ENCODE measurements at places on chromosomes 2 and 18.

DNA sequence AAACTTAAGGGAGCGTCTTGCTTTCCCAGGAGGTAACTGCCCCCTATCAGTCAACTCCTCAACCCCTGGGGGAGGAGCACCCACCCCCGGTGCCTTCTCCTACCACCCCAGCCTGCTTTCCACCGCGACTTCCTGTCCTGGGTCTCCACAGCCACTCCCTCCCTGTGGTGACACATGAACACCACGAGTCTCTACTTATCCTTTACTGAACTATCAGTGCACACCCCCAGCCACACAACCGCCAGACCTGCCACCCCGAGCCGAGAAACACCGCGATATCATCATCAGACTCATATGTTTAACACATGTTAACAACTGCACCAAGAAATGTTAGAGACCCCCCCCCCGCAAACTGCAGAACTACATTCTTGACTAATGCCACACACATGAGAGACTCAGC, 43.3 kb downstream of the LONRF2 start:
- DNase-seq, result no peak

DNA sequence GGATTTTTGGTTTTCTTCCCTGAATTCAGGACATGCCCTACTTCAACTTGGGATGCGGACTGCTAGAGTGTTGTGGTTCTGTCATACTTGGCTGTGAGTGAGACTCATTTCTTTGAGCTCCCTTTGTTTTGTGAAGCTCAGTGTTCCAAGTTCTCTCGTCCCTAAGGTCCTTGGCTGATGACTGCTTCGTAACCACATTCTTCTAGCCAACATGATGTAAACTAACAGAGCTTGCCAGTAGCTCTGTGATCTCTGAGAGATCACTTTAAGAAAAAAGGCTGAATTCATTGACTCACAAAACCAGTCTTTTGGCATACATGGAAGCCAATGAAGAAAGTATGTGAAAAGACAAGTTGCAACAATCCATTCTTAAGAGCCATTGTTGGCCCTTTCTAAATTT, 96.9 kb upstream of the MSTN start:
- no peak for DNase-seq

- DNase-seq, result peak; percentile 80
Observed at GRCh38 chr2:29014811-29015421, 33.8 kb downstream of the TOGARAM2 start.

DNA sequence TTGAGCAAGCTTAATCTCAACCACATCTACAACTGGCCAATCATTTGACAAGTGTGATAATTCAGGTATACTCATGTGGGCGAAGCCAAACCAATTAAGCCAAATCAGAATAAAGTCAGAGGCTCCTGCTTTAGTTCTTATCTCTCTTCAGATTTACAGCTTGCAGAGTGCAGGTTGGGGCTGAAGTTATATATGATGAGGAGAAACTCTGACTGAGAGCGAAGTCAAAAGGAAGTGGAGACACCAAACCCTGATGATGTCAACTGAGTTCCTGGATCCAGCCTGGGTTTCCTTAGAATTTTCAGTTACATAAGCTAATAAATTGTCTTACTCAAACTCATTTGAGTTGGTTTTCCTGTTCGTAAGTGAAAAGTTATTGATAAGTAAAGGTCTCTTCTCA, 73.9 kb downstream of the ASXL2 start:
- DNase-seq, result no peak

GRCh38 chr2:122670897-122671296, 915.4 kb downstream of the TSN start:
- no peak for DNase-seq

- DNase-seq, result no peak
Observed at GRCh38 chr2:172177581-172177980, 74.9 kb upstream of the DLX2 start.

DNA sequence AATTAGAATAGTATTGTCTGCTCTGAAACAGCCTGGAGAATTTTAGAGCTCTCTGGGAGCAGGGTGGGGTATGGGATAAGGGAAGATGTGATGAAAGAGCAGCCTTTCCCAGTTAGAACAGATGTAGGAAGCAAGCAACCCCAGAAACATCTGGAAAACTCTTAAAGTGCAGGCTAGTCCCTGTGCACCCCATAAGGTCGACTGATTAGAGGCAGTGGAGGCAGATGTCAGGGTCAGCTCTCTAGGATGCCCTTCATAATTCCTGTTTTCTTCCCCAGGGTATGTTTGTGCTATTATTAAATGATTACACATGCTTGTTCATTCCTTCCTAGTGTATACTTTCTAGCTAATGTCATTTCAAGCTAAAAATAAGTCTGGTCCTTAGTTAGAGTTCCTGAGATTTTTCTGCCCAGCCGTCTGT, 41.7 kb downstream of the PTPRM start:
- no peak for DNase-seq

DNA sequence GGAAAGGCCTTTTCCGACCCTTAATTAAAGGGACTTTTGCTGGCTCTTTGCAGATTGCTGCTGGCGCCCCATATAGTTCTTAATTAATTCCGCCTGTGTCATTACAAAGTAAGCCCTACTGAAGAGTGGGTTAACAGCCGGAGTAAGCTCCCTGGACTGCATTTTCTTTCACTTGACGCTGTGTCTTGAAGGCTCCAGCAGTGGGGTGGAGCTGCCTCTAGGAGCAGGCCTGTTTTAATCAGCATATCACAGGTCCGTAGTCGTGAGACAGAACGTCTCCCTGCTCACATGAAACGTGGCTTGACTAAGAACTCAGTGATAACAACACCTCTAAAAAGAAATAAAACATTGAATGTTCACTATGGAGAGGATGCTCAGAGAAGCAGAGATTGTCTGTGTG, 329.9 kb upstream of the RAB12 start:
- DNase-seq, result no peak

DNA sequence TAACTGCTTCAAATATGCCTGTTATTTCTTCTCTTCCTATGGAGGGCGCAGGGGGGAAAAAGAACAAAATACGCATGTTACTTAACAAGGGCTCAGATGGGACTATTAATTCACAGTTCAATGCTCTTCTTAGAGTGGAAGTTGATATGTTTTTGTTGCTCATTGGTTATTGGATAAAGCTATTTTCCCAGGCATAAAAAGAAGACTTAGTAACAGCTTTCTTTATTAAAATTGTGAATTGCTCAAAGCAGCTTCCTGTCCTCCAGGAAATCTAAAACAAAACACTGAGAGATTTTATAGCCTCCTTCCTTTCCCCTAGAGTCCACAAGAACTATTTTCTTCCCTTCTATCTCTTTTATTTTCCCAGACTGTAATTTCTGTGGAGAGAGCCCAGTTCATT, 180.8 kb downstream of the SH3BP4 start:
- no peak for DNase-seq

GRCh38 chr18:79965119-79965902, 868 bp downstream of the HSBP1L1 start:
- no peak for DNase-seq

DNA sequence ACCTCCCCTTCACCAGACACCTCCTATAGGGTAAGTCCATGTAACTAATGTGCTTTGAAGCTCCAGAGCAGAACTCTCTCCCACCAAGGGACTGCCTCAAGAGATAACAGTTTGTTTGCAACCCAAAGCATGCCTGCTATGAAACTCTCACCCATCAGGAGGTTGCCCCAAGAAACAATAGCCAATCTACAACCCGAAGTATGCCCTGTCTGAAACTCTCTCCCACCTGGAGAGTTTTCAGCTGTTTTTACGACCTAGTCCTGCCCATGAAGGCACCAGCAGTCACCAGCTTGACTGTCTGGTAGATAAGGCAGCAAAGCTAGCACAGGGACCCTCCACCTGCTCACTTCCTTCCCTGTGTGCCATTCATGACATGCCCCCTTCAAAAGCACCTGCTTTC, 533.9 kb upstream of the CRIM1 start:
- no peak for DNase-seq

Data from stimulated activated CD8-positive, alpha-beta memory T cell treated with anti-CD3 and anti-CD28 coated beads, Interleukin-4, amount 100 ng/mL, for 48 hours (primary cell).